Putamen (tissue), 1 donor: ENCODE measurements at places on chromosomes 3 and 15.

- no peak for DNase-seq
These were observed 235.4 kb downstream of the NFKBIZ start for GRCh38 chr3:102084704-102085103.

DNA sequence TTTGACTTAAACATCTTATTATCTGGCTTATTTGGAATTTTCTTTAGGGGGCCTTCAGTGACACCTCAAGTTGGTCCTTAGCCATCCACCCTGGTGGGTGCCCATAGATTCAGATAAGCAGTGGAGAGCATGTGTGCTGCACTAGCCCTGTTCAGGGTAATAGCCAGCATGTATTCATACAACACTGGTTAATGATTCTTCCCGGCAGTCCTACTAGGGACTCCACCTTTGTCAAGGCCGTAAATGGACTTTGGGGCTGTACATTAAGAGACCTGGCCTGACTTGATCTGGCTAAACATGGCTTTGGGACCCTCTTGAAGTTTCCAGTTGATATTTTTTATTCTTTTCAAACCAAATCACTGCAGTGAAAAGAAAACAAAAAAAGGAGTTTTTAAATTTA lies 125.8 kb downstream of the PTPRG start:
- no peak for DNase-seq

GRCh38 chr3:150414959-150415358 lies 6.9 kb downstream of the TSC22D2 start:
- no peak for DNase-seq

- DNase-seq, result no peak
These were observed 204.2 kb downstream of the DIPK2A start for GRCh38 chr3:144175644-144176425.

- peak; percentile 90 for DNase-seq
These were observed 19.6 kb upstream of the MOBP start for GRCh38 chr3:39447637-39448483.

GRCh38 chr15:85027033-85027380 lies 45.4 kb downstream of the PDE8A start:
- no peak for DNase-seq

GRCh38 chr3:4752201-4753072 lies 226.8 kb upstream of the BHLHE40 start:
- DNase-seq, result no peak

DNA sequence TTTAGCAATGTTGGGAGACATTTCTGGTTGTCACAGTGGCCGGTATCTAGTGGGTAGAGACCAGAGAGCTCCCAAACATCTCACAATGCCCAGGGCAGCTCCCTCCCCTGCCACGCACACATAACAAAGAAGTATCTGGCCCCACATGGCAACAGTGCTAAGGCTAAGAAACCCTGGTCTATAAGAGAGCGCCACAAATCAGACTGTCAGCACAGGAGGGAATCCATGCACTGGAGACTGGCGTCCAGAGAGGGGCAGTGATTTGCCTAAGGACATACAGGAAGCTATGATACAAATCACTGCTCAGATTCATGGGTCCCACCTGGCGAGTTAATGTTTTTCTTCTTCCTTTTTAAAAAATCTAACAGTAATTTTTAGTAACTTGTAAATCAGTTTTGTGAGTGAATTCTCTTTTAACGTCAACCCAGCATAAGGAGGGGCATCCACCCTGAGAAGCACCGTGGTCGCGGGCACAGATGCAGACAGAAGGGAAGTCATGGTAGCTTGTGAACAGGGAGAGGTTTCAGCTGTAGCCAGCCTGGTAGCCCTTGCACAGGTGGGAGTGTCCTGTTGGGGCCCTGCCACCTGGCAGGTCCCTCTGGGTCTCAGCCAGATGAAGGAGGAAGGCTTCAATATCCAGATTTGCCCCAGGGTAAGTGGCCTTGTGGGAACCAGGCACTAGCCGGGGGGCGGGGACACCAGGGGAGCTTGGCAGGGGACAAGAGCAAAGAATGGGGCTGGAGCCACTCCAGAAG lies 8.7 kb downstream of the ISG20 start:
- no peak for DNase-seq

DNA sequence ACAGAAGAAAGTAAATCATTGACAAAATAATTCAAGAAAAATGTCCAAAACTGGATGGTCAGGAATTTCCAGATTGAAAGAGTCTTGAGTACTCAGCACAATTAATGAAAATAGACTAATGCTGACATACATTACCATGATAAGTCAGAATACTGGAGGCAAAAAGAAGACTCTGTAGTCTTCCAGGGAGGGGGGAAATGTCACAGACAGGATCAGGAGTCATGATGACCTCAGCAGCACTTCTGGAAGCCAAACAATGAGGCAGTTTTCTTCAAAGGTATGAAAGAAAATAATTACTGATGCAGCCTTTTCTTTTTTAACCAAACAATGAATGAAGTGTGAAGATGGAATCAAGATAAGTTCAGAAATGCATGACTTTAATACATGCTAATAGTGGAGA lies 30.1 kb upstream of the SLC22A13 start:
- no peak for DNase-seq

GRCh38 chr3:104286645-104287044 lies 1080.1 kb upstream of the ALCAM start:
- no peak for DNase-seq

DNA sequence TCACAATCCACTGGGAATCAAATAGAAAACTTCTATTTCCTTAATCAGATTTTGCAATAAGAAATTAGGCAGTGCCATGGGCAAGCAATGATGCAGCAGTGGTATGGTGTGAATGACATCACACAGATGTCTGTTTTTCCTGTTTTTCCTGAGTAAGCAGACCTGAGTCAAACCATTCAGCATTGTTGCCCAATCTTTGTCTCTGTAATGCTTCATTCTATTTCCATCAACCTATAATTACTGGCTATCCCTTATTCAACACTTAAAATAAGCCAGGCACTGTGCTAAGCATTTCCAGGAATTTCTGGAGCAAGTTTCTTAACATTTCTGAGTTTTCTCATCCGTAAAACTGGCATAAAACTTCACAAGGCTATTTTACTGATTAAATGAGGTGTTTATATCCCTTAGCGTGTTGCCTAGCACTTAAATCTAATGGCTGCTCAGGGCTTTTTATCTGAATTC lies 11.3 kb upstream of the OXSR1 start:
- no peak for DNase-seq

GRCh38 chr3:101170062-101170771 lies 150.2 kb downstream of the IMPG2 start:
- no peak for DNase-seq
